ENCODE measurements at places on chromosomes 2 and 18. TPM values are rescaled to one million over a fixed set of nuclear protein-coding genes. Genes with fewer than 3 reads are reported as not detected.

The HRH4 gene
- not detected for total RNA-seq

The SAG gene
- not detected for total RNA-seq

The SALL3 gene
- not detected for total RNA-seq

The NCKAP5 gene
- 6.1 TPM for total RNA-seq

The ARL4C gene
- 10.8 TPM for total RNA-seq

- no peak for DNase-seq
These were observed 161.7 kb upstream of the LMAN1 start for GRCh38 chr18:59520562-59521355.

DNA sequence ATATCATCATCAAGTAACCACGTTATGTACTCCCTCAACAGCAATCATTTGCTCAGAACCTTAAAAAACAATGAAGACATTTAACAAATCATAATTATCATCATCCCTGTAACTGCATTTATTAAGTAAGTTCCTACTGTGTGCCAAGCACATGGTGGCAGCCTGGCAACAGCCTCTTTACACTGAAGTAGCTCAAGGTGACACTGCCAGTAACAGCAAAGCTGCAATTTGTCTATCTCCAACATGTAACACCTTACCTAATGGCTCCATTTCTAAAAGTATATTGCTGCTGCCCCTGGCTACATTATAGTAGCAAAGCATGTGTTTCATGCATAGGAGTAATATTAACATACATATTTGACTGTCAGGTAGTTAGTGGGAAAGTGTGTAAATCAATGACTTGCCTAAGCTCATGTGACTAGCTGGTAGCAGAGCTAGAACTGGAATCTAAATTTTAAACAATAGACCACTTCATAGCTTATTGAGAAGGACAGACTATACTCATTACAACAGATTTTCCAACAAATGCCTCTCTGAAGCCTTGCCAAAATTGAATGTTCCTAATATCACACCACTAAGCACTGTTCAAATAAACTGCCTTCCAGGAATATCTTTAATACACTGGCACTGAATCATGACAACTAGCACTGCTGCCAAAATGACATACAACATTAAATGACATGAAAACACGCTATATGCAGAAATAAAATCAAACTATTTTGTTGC, 86.7 kb downstream of the L3MBTL4 start:
- no peak for DNase-seq

DNA sequence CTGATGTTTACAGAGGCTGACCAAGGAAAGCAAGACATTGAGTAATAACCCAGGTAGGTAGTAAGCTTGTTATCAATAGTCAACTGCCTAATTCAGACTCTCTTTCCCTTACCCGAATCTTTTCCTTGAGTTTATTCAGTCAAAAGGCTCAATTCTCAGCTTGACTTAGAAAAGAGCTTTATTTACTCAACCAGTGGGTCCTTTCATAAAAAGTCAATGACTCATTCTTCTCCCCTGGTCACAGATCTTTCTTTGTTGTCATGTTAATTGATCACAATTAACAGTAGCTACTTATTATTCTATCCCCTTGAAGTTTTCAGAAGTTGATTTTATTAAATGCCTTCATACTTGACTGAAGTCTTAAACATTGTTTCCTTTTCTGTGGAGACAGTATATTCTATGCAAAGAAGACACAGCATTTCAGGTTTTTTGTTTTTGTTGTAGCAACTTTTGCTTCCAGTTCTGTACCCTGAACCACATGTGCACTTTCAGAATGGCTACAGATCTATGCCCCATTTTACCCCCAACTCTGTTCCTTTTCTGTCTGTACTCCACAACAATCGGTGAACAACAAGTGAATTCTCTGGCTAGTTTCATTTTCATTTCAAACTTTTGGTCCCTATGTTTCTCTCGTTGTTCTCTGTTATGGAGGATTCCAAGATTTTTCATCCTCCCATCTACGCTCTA, 428.3 kb downstream of the NCKAP5 start:
- DNase-seq = no peak

- no peak for DNase-seq
These were observed 797 bp downstream of the TTC32 start for GRCh38 chr2:19900931-19901441.

DNA sequence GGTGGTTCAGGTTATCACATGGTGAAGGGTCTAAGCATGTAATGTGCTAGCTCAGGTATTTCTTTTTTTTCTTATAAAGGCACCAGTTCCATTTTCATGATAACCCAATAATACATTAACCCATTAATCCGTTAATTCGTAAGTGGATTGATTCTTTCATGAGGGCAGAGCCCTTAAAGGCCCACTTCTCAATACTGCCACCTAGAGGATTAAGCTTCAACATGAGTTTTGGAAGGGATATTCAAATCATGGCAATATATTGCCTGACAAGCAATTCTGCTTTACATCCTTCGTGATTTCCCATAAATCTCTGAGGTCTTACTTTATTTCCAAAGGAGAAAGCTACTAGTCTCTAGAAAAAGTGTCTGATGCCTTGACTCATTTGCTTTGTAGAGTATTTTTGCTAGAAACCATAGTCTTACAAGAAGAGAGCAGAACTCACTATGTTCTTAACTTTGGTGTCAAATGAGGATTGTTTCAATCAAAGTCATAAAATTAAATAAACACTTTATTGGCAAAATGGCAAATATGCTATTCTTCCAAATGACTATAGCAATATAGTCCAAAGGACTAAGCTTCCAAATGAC, 271.3 kb downstream of the KCNS3 start:
- no peak for DNase-seq

- no peak for DNase-seq
These were observed 115.3 kb upstream of the RIOK3 start for GRCh38 chr18:23337599-23338444.

- DNase-seq = no peak
These were observed 4.3 kb downstream of the SOCS6 start for GRCh38 chr18:70293166-70293565.

DNA sequence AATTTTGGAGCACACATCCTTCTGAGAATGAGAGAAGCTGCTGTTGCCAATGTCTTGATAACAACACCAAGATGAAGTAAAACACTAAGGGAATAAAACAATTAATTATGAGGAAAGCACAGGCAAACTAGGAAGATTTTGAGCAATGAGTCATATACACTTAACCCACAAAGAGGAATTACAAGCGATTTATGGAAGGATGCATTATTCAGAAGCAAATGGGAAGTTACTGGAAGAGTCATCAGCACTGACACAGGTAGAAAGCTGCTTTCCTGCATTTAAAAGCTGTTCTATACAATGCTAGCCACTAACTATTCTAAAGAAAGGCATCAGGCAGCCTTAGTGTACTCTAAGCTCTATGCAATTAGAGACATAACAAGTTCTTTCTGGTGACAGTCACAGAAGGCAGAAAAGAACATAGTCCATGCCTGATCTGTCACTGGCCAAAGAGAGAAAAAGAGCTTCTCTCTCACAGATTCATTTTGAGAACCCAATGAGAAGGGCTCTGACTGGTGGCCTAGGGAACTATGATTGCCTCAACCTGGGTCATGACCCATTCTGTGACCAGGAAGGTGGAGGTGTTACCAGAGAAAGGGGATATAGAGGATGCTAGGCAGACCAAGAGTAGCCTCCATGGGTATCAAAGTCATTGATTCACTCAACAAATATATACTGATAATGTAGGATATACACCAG, 45.4 kb downstream of the M1AP start:
- DNase-seq = no peak

DNA sequence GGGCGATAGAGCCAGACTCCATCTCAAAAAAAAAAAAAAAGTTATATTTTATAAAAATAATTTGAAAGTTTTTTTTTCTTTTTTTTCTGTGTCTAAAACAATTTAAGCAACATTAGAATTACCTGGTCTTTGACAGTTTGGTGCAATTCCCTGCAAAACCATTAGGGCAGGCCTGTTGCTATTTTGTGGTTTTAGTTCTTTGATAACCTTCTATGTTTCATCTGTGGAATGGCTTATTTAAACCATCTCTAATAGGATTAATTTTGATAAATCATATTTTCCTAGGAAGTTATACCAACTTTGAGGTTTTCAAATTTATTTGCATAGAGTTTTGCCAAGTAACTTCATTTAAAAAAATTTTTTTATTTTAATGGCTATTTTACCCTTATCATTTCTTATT, 141.2 kb upstream of the TWIST2 start:
- no peak for DNase-seq

Measured in tibial nerve (tissue), 4 donors.